ENCODE measurements at places on chromosomes 2 and 18. TPM values are rescaled to one million over a fixed set of nuclear protein-coding genes. Genes with fewer than 3 reads are reported as not detected.

Gene NCKAP1
- 301 TPM for total RNA-seq

Gene B3GNT2
- total RNA-seq = 15.1 TPM

Gene UGT1A7
- 4.6 TPM for total RNA-seq

Gene PRSS56
- total RNA-seq = not detected

Gene OTOF
- not detected for total RNA-seq

Gene NAT8
- total RNA-seq = not detected

Measured in gastroesophageal sphincter (tissue), 4 donors.